ENCODE measurements at places on chromosomes 1 and 21.

DNA sequence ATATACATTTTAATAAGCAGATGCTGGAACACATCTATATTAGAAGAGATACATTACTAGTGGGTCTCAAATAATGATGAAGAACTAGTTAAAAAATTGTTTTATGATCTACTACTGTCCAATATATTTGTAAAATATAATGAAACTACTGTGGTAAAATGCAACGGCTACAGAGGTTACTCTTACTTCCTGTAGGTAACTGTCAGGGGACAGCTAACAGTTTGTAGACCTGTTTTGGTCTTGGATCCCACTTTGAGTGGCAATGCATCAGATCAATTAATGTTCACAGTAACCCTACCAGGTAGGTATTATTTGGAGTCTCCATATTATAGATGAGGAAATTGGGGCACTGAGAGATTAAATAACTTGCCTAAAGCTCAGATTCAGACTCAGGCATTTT is 26.7 kb upstream of the MYSM1 start:
- no peak overlapping the region for H3K27ac ChIP-seq
- no peak for DNase-seq
- no peaks in the 10 kb centered on the region for H3K27me3 ChIP-seq

GRCh38 chr1:117271959-117272358 is 61.2 kb upstream of the VTCN1 start:
- H3K4me1 ChIP-seq, result no peaks in the 10 kb centered on the region
- DNase-seq, result no peak
- H3K36me3 ChIP-seq, result no peaks in the 10 kb centered on the region
- H3K27me3 ChIP-seq, result peaks cover 10% of the 10 kb centered on the region
- H3K4me3 ChIP-seq, result no peak overlapping the region
- H3K27ac ChIP-seq, result no peak overlapping the region

DNA sequence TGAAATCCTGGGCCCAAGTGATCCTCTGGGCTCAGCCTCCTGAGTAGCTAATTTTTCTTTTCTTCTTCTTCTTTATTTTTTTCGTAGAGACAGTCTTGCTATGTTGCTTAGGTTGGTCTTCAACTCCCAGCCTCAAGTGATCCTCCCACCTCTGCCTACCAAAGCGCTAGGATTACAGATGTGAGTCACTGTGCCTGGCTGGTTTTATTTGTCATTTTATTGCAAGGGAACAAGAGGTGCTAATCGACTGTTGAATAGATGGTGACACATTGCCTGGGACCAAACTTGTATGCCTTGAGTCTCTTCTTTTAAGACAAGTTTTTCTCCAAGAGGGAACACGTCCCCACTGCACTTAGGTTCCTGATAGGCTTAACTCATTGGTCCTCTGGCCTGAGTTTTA is 20.0 kb upstream of the KLHDC8A start:
- H3K27me3 ChIP-seq, result peaks cover 48% of the 10 kb centered on the region
- H3K27ac ChIP-seq, result no peak overlapping the region
- no peak overlapping the region for H3K4me3 ChIP-seq

DNA sequence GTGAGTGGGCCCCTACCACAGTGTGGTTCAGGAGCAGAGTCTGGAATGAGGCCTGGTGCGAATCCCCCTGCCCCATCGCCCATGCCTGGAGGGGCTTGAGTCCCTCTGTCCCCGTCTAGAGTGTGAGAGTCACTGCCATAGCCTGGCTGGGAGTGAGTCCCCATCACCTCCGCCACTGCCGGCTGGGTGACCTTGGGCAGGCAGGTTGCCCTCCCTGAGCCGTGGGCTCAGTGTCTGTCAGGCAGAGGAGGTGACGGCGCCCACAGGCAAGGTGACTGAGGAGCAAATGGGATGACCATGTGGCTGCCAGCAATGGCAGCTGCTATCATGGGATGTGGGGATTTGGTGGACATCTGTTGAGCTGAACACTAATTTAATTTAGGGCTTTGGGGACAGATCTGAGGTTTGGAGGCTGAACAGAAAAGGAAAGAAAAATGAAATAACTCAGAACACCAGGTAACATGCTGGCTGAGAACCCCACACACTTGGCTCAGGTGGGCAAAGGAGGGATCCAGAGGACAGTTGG is 38.1 kb upstream of the GPR153 start:
- no peak for DNase-seq
- H3K27ac ChIP-seq, result no peak overlapping the region
- no peak overlapping the region for H3K4me3 ChIP-seq
- peaks cover 78% of the 10 kb centered on the region for H3K36me3 ChIP-seq
- H3K4me1 ChIP-seq, result no peaks in the 10 kb centered on the region
- no peaks in the 10 kb centered on the region for H3K27me3 ChIP-seq

DNA sequence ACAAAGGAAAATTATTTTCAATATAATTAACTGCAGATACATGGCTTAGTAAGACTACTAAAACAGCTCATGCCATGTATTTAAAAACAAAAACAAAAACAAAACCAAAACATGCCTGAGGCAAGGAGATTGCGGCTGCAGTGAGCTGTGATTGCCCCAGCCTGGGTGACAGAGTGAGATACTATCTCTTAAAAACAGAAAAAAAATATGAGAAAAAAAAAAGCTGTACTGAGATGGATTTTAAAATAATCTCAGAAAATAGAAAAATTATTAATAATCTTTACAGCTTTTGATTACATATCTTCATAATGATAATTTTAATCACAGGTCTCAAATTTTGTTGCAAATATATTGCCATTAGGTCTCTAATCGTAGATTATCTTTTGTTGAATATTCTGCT is 24.0 kb upstream of the LIN9 start:
- H3K27ac ChIP-seq, result no peak overlapping the region
- no peaks in the 10 kb centered on the region for H3K36me3 ChIP-seq
- peaks cover 10% of the 10 kb centered on the region for H3K4me1 ChIP-seq
- H3K4me3 ChIP-seq, result no peak overlapping the region
- DNase-seq, result no peak

DNA sequence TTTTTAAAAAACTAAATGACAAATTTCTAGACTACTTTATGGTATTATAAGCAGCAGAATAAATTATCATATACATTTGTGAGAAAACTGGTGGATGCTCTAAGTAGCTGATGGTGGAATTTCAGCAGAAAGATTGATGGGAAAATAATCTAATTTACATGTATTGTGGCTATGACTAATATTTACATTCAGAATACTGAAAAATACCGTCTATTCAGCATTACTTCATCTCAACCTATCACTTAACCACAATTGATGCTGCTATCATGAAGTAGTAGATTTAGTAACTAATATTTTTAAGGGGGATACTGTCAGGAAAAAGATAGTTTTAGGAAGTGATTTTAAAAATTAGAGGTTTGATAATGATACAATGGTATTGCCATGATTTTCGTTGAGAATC is 137.9 kb downstream of the IFI44 start:
- no peak for DNase-seq
- no peaks in the 10 kb centered on the region for H3K36me3 ChIP-seq
- H3K4me3 ChIP-seq, result no peak overlapping the region
- H3K4me1 ChIP-seq, result no peaks in the 10 kb centered on the region

GRCh38 chr1:53730224-53730865 is 8.6 kb downstream of the GLIS1 start:
- no peak overlapping the region for H3K27ac ChIP-seq
- H3K4me1 ChIP-seq, result no peaks in the 10 kb centered on the region
- H3K36me3 ChIP-seq, result no peaks in the 10 kb centered on the region
- peaks cover 17% of the 10 kb centered on the region for H3K27me3 ChIP-seq
- no peak overlapping the region for H3K4me3 ChIP-seq
- DNase-seq, result no peak

GRCh38 chr21:41510500-41510899 is 2.5 kb upstream of the TMPRSS2 start:
- H3K4me1 ChIP-seq, result no peaks in the 10 kb centered on the region
- no peak for DNase-seq
- H3K27me3 ChIP-seq, result no peaks in the 10 kb centered on the region
- H3K4me3 ChIP-seq, result no peak overlapping the region
- H3K27ac ChIP-seq, result no peak overlapping the region

DNA sequence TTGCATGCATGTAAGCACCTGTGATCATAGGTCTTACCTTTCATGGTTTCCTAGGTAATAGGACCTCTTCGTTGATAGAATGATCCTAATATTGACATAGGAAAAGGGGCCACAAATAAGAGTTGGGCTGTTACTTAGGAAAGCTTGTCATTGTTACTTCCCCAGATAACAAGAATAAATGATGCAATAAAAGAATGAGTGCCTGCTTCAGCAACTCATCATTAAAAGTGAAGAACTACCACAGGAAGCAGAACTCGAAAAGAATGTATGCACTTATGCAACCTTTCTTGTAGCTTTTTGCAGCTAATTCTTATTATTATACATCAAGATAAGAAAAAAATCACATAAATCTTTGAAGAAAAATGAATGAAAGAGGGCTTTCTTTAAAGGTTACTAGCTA is 548.6 kb downstream of the LTN1 start:
- no peak for DNase-seq
- H3K36me3 ChIP-seq, result no peaks in the 10 kb centered on the region
- no peak overlapping the region for H3K27ac ChIP-seq
- H3K4me3 ChIP-seq, result no peak overlapping the region
- H3K27me3 ChIP-seq, result no peaks in the 10 kb centered on the region

Data from DND-41 (cell line).